Mononuclear cell (primary cell): ENCODE measurements at places on chromosomes 11 and 22. TPM values are rescaled to one million over a fixed set of nuclear protein-coding genes. Genes with fewer than 3 reads are reported as not detected.

Gene DUSP8
- total RNA-seq = 12.5 TPM

Gene OR5P2
- total RNA-seq = not detected

Gene CENPM
- 11.9 TPM for total RNA-seq

Gene INS
- total RNA-seq = not detected

Gene AMOTL1
- total RNA-seq = 0.94 TPM

Gene NCAM1
- total RNA-seq = 9.6 TPM

Gene ISX
- total RNA-seq = not detected

Gene PLAAT3
- 2.8 TPM for total RNA-seq

Gene SLC7A4
- total RNA-seq = not detected

Gene PKDREJ
- total RNA-seq = under 0.01 TPM

Gene PAMR1
- 0.10 TPM for total RNA-seq

Gene PRPF19
- total RNA-seq = 32.0 TPM

Gene OR52E5
- not detected for total RNA-seq

Gene SEPTIN3
- 0.10 TPM for total RNA-seq

Gene C11orf42
- not detected for total RNA-seq

Gene SERPIND1
- not detected for total RNA-seq

Gene TSGA10IP
- 0.10 TPM for total RNA-seq

Gene SLC5A4
- total RNA-seq = not detected

Gene CHADL
- total RNA-seq = 1.5 TPM

Gene OR9G4
- not detected for total RNA-seq

Gene MIAT
- 15.8 TPM for total RNA-seq

Gene EIF4ENIF1
- total RNA-seq = 21.9 TPM

Gene IRAG1
- 0.52 TPM for total RNA-seq

Gene OR5B21
- total RNA-seq = not detected

Gene CDON
- total RNA-seq = 1.2 TPM

Gene GLYAT
- not detected for total RNA-seq

Gene TRIM29
- not detected for total RNA-seq

Gene TMEM121B
- total RNA-seq = 1.3 TPM

Gene PAFAH1B2
- 110 TPM for total RNA-seq

Gene CELSR1
- total RNA-seq = 1.6 TPM

Gene MPEG1
- total RNA-seq = 84.1 TPM

Gene ART5
- total RNA-seq = not detected

Gene FZD4
- 0.10 TPM for total RNA-seq

Gene IGSF22
- total RNA-seq = 0.10 TPM

Gene PKP3
- not detected for total RNA-seq

Gene SLC22A6
- not detected for total RNA-seq

Gene RTN4RL2
- total RNA-seq = 0.10 TPM

Gene ANO3
- not detected for total RNA-seq

Gene MCAT
- total RNA-seq = 5.1 TPM

Gene OR5I1
- total RNA-seq = not detected

Gene VPS51
- total RNA-seq = 397 TPM

Gene VSIG10L2
- not detected for total RNA-seq

Gene MPPED2
- 0.21 TPM for total RNA-seq

Gene OR5A1
- under 0.01 TPM for total RNA-seq

Gene CDCA5
- not detected for total RNA-seq

Gene IL17REL
- not detected for total RNA-seq

Gene ARHGAP8
- total RNA-seq = 5.4 TPM

Gene OR51I1
- total RNA-seq = not detected

Gene TRIM68
- total RNA-seq = 7.3 TPM

Gene NXPE2
- not detected for total RNA-seq

Gene F2
- total RNA-seq = not detected

Gene BEST1
- total RNA-seq = 2.3 TPM

Gene PANX2
- 0.94 TPM for total RNA-seq
